ENCODE measurements at places on chromosomes 7 and 10.

DNA sequence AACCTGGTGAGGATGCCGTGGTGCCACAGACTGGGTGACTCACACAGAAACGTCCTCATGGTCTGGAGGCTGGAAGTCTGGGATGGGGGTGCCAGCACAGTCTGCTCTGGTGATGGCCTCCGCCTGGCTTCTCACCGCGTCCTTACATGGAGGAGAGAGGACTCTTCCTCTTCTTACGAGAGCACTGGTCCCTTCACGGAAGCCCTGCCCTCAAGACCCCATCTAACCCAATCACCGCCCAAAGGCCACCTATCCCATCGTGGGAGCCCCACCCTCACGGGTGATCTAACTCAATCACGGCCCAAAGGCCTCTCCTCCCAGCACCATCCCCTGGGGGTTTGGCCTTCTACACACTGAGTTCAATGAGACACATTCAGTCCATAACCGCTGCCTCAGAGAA lies 137.7 kb downstream of the PTPRN2 start:
- no peak for DNase-seq

GRCh38 chr7:101828301-101829020 lies 11.0 kb downstream of the CUX1 start:
- DNase-seq = no peak

GRCh38 chr10:89454561-89455347 lies 40.4 kb downstream of the IFIT5 start:
- DNase-seq = no peak

GRCh38 chr7:50733552-50733951 lies 49.1 kb downstream of the GRB10 start:
- DNase-seq = no peak

- DNase-seq = no peak
Observed at GRCh38 chr10:45058992-45059561, 58.4 kb downstream of the ZNF22 start.

GRCh38 chr10:132208462-132209050 lies 21.8 kb downstream of the DPYSL4 start:
- no peak for DNase-seq

GRCh38 chr7:117157241-117158209 lies 165.3 kb downstream of the WNT2 start:
- peak; percentile 24 for DNase-seq

Data from HTR-8/SVneo (cell line).